ENCODE measurements at places on chromosomes 11 and 22.

GRCh38 chr11:30936491-30936890 lies 350.3 kb upstream of the MPPED2 start:
- DNase-seq, result no peak

DNA sequence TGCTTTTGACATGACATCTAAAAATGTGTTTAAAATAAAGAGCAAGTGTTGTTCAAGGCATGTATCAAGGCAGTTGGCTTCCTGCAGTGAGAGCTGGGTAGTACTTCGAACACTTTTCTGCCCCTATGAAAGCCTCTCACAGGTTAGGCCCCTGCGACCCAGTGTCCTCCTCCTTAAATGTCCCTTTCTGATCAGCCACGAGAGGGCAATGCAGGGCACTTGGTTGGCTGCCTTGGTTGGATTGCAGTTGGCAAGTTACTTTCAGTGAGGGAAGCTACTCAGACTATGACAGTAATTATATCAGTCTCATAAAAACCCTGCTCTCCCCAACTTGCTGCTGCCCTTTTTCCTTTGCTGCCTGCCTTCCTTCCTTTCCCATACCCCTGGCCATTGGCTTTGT lies 743.8 kb downstream of the NTM start:
- no peak for DNase-seq

DNA sequence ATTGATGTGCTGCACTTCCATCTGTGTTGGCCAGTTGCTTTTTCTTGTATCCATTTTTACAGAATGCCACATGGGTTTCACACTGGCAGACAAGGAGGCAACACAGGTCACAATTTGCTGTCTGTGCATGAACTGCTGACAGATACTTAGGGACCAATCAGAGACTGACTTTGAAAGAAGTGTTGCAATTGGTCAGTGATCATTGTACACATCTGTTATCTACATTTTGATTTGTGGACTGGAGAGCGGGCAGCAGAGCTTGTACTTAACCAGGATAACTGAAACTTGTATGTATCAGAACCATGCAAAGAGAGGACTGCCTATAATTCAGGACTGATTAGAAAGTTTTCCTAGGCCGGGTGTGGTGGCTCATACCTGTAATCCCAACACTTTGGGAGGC lies 21.8 kb downstream of the PRR5 start:
- DNase-seq, result no peak

GRCh38 chr11:11070976-11071375 lies 213.1 kb upstream of the ZBED5 start:
- no peak for DNase-seq

DNA sequence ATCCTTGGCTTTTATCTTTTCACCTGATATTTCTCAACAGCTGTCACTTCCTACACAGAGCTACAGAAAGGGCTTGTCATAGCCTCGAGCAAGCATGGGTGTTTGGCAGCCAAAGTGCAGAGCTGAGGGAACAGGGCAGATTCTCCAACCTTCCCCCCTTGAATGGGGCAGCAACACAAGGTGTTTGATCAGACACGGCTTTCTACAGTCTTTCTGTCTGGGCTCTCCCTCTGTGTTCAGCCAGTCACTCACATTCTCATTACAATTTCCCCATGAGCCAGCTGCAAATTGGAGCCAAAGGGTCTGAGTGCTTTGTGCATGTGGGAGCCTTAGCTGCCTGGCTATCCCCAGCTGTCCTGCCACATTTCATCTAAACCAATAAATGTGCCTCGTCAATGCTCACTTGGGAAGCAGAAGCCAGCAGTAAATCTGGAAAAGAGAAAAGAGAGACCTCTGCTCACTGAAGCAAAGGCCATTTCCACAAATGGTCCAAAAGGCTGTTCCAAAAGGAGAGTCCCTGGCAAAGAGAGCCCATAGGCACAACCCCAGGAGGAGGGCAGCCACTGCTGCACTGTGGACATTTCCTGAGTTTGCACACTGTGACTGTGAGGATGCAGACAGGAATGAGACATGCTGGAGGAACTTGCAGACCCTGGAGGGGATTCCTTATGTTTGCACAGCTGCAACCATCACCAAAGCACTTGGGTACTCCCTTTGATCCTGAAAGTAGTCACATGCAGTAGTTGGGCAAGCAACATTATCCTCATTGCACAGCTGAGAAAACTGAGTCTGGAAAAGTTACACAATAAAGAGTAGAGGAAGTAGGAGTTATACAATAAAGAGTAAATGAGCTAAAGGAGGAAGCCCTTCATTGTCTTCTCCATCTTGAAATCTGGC lies 186.8 kb downstream of the FAM181B start:
- DNase-seq, result no peak

DNA sequence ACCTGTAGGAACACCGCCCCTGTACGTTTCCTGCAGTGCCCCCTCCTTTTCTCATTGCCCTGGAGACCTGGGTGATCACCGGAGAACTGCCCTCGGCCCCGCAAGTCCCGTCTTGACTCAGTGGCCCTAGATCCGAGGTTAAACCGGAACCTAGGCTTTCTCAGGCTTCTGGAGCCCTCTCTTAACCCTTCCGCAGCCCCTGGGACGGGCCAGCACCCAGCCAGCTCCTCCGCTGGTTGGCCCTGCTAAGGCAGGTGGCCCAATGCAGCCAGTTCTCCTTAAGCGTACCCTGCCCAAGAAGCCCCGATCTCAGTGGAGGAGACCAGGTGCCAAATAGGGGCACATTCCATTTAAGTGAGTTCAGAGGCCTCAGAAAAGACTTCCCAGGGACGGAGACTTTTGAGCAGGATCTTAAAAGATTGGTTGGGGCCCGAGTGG lies 776 bp downstream of the NLRX1 start:
- no peak for DNase-seq

DNA sequence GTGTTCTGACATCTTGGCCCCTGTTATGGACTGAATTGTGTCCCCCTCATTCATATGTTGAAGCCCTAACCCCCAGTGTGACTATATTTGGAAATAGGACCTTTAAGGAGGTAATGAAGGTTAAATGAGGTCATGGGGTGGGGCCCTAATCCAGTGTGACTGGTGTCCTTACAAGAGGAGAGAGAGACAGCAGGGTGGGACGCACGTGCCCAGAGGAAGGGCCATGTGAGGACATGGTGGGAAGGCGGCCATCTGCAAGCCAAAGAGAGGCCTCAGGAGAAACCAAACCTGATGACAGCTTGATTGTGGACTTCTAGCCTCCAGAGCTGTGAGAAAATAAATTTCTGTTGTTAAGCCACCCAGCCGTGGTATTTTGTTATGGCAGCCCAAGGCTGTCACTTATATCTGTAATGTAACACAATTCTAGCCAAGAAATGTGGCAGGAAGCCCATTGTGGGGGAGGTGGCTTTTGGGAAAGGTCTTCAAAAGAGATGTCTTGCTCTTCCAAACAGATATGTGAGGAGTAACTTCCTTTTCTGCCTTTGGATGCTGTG lies 23.7 kb downstream of the SLC22A6 start:
- DNase-seq, result no peak

DNA sequence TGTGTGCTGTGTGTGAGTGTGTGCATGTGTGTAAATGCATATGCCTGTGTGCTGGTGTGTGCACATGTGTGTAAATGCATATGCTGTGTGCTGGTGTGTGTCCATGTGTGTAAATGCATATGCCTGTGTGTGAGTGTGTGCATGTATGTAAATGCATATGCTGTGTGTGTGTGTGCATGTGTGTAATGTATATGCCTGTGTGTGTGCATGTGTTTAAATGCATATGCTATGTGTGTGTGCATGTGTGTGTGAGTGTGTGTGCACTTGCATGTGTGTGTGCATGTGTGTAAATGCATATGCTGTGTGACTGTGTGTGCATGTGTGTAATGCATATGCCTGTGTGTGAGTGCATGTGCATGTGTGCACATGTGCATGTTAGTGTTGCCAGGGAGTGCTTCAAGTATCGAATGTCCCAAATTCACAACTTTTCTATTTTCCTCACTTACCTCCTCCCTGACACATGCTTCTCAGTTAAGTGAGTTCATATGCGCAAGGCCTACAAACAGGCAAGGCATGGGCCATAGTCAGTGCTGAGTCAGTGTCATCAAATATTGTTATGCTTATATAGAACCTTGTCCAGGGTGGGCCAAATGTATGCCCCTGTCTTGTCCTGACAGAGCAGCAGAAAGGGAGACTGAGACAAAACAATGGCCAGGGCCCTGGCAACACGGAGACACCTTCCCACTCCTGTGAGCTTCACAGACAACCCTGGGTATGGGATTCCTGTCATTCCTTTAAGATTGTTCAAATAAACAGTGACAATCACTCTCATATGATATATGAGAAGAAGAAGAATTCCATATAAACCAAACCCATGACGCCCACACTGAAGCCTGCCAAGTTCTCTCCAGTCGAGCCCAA lies 38.6 kb downstream of the GGTLC2 start:
- no peak for DNase-seq

GRCh38 chr11:416757-417621 lies 2.2 kb upstream of the SIGIRR start:
- no peak for DNase-seq

GRCh38 chr11:5489576-5490357 lies 1.3 kb downstream of the OR52D1 start:
- DNase-seq, result no peak

DNA sequence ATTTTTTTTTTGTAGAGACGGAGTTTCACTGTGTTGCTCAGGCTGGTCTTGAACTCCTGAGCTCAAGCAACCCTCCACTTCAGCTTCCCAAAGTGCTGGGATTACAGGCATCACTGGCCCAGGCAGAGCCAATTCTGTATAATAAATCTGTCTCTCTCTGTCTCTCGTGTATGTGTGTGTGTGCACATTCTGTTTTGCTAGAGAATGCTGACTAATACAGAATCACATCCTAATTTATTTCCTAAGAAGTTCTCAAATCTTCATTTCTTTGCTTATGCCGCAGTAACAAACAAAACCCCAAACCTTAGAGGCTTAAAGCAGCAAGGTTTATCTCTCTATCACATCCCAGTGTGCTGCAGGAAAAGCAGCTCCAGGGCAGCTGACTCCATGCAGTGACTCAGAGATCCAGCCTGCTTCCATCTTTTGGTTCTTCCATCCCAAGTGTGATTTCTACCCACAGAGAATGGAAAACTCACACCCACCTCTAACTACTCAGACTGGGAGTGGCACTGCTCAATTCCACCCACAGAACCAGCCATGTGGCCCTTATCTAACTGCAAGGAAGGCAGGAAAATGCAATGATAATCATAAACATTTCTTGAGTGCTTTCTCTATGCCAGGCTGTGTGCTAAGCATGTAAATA lies 35.1 kb upstream of the LRRC10B start:
- no peak for DNase-seq

- no peak for DNase-seq
Measured at GRCh38 chr11:30653606-30654005, 67.5 kb upstream of the MPPED2 start.

GRCh38 chr11:63660972-63661371 lies 10.2 kb downstream of the ATL3 start:
- DNase-seq, result no peak

GRCh38 chr11:29578806-29579205 lies 438.0 kb downstream of the KCNA4 start:
- DNase-seq, result no peak

- DNase-seq, result no peak
Measured at GRCh38 chr11:12017243-12017678, 8.8 kb upstream of the DKK3 start.

All from activated CD8-positive, alpha-beta memory T cell treated with anti-CD3 and anti-CD28 coated beads for 1 hour (primary cell).